Psoas muscle (tissue), 8 donors: ENCODE measurements at places on chromosomes 2 and 18. TPM values are rescaled to one million over a fixed set of nuclear protein-coding genes. Genes with fewer than 3 reads are reported as not detected.

- H3K4me1 ChIP-seq = peaks cover 29% of the 10 kb centered on the region
- peak overlapping the region; percentile 66 for H3K27ac ChIP-seq
- no peaks in the 10 kb centered on the region for H3K36me3 ChIP-seq
- peak; percentile 92 for DNase-seq
These were observed 72.6 kb downstream of the ACTR2 start for GRCh38 chr2:65300134-65300760.

The PRADC1 gene
- 67.1 TPM for total RNA-seq

The ANKRD30BL gene
- total RNA-seq = not detected

GRCh38 chr2:156182132-156182531, 150.4 kb downstream of the NR4A2 start:
- peaks cover 4% of the 10 kb centered on the region for H3K27me3 ChIP-seq
- no peaks in the 10 kb centered on the region for H3K4me1 ChIP-seq
- H3K36me3 ChIP-seq = no peaks in the 10 kb centered on the region
- H3K27ac ChIP-seq = no peak overlapping the region
- no peak overlapping the region for H3K4me3 ChIP-seq

GRCh38 chr2:138415985-138416384, 85.6 kb upstream of the SPOPL start:
- H3K27me3 ChIP-seq = no peaks in the 10 kb centered on the region
- DNase-seq = no peak
- no peak overlapping the region for H3K4me3 ChIP-seq
- no peaks in the 10 kb centered on the region for H3K4me1 ChIP-seq
- H3K36me3 ChIP-seq = no peaks in the 10 kb centered on the region
- no peak overlapping the region for H3K27ac ChIP-seq

The RNF181 gene
- 91.3 TPM for total RNA-seq

The SERPINB5 gene
- total RNA-seq = not detected
